ENCODE measurements at places on chromosomes 16 and 17.

DNA sequence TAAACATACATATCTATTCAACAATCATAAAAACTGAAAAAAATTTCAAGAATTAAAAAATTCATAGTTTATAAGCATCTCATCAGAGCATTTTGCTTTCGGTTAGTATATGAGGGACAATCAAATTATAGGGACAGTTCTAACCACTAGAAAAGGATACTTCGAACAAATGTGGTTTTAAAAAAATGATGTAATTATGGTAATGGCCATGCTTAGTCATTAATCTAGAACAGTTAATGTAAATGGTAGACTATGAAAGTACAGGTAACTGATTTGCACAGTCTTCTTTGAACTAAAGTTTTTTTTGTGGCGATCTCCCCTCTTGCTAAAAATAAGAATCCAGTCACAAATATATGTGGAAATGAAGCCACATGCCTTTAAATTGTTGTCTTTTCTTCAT, 63.5 kb upstream of the PHOSPHO1 start:
- DNase-seq = no peak

DNA sequence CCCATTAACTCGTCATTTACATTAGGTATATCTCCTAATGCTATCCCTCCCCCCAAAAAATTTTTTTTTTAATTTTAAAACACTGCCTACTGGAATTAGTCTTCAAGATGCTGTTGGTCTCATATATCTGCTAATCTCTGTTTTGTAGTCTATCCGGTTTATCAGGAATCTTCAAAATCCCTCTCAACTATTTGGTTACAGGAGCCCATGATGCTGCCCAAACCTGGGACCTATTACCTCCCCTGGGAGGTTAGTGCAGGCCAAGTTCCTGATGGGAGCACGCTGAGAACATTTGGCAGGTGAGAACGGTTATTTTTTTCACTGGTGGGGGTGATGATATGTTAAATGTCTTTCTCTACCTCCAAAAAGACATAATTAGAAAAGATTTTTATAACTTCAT, 6.9 kb downstream of the TEN1 start:
- no peak for DNase-seq

- DNase-seq = no peak
Measured at GRCh38 chr17:38452719-38453118, 24.5 kb downstream of the ARHGAP23 start.

DNA sequence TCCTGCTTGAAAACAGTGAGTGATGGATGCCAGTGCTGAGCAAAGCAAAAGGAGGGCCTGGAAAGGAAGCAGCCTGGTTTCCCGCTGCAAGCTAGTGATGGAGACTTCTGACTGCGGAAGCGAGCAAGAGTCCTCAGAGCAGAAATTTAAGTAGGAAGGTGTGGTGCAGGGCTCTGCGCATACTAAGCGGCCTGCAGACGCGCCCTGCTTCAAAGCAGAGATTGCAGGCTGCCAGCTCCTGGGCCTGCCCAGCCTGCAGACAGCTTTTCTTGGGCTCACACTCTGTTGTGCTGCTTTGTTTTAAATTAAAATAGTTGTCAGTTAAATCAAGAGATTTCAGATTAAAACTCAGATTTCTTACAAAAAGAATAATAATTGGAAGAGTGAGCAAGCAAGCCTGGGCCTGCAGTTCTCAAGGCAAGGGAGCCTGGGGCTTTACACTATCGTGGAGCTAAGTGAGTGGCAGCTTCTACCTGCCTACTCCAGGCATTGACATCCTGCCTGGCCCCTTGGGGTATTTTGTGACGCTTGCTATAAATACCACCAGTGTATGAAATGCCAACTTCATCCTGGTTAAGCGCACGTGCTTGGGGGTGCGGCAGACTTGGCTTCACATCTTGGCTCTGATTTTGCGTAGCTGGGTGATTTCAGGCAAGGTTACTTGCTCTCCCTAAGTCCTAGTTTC, 237.3 kb downstream of the XYLT1 start:
- DNase-seq = no peak

DNA sequence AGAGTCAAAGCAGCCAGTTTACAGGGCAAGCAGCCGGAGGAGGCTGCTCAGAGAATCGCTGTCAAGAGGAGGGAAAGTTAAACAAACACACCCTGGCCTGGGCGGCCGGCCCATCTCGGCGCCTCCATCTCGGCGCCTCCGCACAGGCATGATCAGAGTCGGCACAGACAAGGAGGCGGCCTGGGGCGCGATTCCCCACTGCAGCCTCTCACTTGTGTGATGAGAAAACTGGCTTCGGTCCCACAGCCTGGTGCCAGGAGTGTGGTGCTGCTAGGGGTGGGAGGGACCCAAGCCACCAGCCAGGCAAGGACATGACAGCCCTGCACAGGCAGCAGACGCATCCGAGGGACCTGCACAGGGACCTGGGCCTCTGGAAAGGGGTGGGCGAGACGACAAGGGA, 17.7 kb downstream of the SLC38A10 start:
- peak; percentile 25 for DNase-seq

DNA sequence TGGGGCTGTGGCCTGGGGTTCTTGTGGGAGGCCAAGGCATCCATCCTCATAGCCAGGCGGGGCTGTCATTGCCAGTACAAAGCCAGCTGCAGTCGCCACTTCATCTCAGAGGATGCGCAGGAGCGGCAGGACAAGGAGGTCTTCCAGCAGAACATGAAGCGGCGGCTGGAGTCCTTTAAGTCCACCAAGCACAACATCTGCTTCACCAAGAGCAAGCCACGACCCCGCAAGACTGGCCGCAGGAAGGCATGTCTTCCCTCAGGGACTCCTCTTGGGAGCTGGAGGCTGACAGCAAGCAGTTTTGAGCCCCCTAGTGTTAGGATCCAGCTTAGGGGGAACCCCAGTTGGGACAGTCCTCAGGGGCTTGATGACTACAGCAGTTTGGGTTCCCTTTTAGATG, 15.1 kb upstream of the PLEKHG4 start:
- no peak for DNase-seq

GRCh38 chr16:50274326-50275097, 8.2 kb downstream of the ADCY7 start:
- DNase-seq = no peak

GRCh38 chr16:89392881-89393737, 97.3 kb downstream of the ANKRD11 start:
- no peak for DNase-seq

- peak; percentile 62 for DNase-seq
Measured at GRCh38 chr17:27892866-27893769, at the start of gene LYRM9. TSS of gene LYRM9 (minus strand) at chr17:27893365. CDS start at chr17:27882694, 10,671 bp downstream.

GRCh38 chr17:76271669-76272540, 6.8 kb downstream of the UBALD2 start:
- no peak for DNase-seq

DNA sequence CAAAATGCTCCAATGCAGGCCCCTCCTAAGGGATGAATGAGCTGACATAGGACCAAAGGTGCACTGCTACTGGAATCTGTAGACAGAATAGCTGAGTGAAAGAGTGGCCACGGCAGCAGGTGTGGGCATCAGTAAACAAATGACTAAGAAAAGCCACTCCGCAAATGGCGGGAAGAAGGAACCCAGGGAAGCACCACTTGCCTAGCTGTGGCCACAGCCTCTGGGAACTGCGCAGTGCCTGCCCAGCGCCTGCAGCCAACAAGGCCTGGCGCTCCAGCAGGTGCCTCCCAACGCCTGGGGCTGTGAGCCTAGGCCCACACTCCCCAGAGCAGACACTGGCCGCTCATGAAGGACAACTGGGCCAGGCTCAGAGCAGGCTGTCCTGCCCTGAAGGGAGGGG, 11.8 kb downstream of the PEMT start:
- no peak for DNase-seq

DNA sequence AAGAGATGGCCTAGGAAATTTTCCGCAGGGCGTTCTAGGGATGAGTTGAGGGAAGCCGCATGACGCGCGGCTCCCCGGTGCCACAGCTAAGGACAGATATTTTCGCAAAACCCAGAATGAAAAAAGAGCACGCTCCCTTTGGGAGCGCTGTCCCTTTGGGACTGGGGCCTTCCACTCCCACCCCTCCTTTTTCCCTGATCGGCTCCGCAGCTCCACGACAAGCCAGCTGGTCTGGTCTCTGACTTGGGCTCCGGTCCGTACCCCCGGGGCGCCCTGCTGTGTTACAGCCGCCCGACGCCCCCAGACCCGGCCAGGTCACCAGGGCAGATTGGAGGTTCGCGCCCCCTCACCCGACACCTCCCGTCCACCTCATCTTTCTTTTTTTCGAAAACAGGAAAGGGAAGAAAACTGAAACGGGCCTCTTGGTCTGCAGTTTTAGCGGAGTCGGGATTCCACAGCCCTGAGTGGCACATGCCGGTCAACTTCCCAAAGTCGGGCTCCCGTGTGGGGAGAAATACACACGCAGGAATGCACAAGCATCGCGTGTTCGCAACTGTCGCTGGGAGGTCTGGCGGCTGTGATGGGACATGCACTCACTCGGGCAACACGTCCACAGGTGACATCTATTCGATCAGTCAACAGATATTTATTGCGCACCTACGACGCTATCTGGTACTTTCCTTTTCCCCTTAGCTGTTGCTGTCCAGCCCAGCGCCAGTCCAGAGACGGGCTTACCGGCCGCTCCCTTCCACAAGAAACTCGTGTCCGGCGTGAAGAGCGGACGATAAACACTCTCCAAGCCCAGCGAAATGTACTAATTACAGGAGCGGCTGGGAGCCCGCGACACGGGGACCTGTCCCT, 3.9 kb upstream of the SOX9 start:
- DNase-seq = no peak

DNA sequence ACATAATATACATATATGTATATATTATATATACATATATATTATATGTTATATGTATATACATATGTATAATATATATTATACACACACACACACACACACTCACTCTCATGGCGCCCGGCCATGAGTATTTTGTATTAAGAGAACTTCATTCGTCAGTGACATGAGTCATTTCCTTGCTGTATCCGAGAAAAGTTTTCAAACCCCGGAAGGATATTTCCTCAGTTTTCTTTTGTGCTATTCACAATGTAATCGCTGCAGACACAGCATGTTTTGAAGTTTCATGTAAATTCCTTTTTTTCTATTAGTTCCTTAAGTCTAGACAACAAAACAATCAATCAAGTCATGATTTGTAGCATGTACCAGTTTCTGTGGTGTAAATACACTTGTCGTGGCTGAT, 33.3 kb downstream of the OR1D5 start:
- DNase-seq = no peak

GRCh38 chr17:62868723-62869122, 60.6 kb upstream of the MARCHF10 start:
- DNase-seq = no peak

DNA sequence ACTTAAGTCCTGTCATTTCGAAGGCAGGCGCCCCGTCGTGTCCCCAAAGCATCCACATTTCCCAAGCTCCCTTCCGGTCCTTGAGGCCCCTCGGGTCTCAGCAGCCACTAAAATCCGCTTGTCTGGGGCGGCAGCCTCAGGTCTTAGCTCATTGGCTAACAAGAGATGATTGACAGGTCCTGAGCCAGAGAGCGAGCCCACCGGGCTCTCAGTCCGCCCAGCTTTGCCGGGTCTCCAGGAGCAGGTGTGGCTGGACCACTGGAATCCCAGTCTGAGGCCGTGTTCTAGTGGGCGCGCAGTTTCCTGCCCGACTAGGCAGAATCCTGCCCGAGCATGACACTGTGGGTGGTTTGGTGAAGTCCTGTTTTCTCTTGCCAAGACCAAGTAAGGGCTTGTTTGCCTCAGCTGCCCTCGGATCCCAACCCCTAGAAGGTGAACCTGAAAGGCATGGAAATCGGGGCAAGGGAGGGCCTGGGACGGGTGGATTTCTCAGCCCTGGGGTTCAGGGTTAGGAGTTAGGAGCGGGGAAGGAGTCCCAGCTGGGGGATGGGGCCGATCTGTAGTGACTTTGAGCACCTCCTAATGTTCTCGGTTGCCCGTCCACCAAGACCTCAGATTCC, 42.8 kb downstream of the MRC2 start:
- DNase-seq = no peak

DNA sequence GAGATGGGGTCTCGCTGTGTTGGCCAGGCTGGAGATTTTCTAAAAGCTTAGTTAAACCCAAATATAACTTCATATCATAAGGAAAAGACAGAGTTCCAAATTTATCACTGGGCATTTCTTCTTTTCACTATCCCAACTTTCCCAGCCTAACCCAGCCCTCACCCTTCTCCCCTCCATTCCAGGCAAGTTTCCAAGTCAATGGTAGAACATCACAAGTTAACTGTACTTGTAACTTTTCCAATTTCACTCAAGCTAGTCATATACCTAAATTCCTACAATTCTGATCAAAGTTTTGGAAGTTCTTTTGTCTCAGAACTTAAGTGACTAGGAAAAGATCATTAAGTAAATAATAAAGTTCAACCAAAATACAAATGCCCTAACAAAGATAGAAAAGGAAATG, 61.2 kb downstream of the USP32 start:
- no peak for DNase-seq

Data from NCI-H2107 (cell line).